ENCODE measurements at places on chromosomes 3 and 15.

GRCh38 chr15:69082554-69082953 lies 68.1 kb downstream of the NOX5 start:
- DNase-seq: no peak

DNA sequence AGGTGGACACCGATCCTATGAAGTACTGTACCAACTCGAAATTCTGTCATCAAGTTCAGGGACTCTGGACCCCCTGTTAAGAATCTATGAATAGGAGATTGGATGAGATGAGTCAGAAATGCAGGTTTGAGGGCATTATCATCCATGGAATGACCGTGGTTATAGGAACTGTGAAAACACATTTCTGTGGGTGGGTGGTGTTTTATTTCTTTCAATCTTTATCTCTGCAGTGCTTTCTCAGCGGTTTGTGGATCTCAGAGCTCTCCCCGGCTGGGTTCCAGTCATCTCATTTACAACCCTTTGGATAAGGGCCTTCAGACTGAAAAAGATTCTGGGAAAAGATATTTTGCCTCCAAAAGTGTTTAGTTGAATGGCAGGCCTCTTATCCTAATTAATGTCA lies 5.4 kb upstream of the ABHD17C start:
- no peak for DNase-seq

DNA sequence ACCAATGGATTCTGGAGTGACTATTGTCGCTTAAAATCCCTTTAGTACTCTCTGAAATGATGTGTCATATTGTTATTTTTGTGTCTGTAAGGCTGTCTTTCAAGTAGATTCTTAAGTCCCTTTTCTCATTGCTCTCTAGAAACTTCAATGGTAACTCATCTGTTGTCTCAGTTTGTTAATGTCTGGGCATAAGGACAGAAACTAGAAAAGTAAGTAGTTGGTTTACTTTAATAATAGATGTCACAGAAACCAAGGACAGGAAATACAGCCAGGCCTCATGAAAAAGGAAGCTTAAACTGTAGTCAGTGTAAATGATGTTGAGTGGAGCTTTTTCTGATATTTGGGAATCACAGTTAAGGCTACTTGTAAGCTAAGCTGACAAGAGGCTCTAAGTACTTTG lies 730.2 kb upstream of the DPPA4 start:
- no peak for DNase-seq

- DNase-seq: no peak
Observed at GRCh38 chr3:147544290-147544689, 135.1 kb downstream of the ZIC1 start.

- no peak for DNase-seq
Observed at GRCh38 chr15:56839099-56839498, 79.3 kb upstream of the TCF12 start.

GRCh38 chr3:113532698-113533533 lies 561 bp downstream of the SIDT1 start:
- no peak for DNase-seq

- DNase-seq: no peak
Observed at GRCh38 chr3:194439881-194440550, 41.0 kb upstream of the GP5 start.

DNA sequence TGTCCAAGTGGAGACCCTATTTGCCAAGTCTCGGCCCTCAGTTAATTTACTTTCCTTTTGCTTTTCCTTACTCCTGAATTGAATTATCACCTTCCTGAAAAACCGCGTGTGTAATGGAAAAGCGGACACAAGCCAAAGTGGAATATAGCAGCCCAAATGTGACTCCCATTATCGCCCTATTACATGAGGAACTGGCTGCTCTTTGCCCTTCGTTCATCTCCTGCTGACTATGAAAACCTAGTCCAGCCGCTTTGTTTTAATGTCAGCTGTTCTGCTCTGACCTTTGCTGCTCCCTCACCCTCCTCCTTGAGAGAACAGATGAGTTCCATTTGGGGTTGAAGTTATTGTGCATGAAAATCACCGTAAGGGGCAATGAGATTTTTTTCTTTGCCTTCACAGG lies 632.7 kb upstream of the SUCLG2 start:
- DNase-seq: no peak

DNA sequence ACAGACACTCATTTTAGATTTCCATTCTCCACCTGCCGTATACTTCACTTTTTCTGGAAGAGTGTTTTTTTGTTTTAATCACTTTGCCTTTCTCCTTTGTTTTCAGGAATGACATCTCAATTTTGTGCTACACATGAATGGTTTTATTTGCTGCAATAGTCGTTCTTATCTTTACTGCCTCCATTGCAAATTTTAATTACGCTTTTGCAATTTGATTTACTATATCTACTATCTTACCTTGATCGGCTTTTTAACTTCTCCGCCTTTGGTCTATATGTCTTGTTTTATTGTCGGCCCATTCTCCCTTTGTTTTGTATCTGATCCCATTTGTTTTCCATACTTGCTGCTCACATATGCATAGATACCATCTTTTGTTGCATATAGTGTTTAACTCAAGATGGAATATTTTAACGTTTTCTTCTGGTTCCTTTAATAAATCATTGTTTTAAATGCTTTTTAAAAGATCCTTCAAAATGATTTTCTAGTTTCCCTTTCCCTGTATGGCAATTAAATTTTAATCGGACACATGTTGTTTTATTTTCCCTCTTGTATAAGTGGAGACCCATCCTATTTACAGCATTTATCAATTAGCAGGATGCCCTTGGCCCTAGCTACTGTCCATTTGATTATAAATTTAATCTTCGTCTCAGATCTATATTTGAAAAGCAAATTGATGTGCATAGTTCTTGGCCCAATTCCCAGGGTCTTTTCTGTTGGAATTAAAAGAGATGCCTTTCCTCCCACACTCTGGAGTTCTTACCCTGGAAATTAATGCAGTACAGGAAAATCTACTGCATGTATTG lies 97.2 kb upstream of the CNTN4 start:
- no peak for DNase-seq

- no peak for DNase-seq
Observed at GRCh38 chr3:33202711-33203457, 15.7 kb downstream of the SUSD5 start.

GRCh38 chr15:68028137-68028887 lies 25.8 kb upstream of the PIAS1 start:
- DNase-seq: no peak

DNA sequence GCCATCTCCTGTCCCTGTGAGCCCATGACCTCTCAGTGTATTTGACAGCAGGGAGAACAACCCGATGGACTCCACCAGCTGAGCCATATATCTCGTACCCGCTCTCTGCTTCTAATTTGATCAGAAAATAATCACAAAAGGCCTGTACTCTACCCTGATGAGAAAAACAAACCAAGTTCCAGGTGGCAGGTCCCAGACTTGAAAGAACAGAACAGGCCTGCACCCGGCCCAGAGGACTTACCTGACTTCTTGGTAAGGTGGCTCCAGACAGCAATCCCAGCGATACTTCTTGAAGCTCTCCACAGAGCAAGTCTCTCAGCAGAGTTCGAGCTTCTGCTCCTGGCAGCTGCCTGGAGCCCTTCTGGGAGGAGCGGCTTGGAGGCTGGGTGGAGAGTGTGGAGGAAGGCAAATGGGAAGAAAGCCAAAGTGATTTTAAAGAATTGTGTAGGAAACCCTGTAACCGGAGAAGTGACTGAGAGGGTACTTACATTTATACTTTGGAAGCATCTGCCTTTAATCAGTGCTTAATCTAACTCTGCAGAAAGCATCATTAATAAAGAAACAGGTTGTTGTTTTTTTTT lies 91.6 kb downstream of the SCN11A start:
- no peak for DNase-seq

DNA sequence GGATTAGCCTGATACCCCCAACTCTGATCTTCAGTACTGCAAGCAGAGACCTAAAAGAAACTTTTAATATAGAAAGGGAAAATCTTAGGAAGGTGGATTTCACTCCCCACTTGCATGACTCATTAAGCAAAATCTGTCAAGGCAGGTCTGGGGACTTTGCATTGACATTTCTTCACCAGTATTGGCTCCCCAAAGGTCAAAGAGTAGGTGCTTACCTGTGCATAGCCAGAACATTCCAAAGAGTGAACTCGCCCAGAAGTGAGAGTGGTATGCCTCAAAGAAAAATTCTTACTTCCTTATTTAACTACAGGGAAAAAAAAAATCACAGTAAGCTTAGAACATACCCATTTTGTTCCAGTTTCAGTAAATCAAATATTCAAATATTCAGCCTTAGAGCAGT lies 140.9 kb upstream of the TP63 start:
- DNase-seq: no peak

DNA sequence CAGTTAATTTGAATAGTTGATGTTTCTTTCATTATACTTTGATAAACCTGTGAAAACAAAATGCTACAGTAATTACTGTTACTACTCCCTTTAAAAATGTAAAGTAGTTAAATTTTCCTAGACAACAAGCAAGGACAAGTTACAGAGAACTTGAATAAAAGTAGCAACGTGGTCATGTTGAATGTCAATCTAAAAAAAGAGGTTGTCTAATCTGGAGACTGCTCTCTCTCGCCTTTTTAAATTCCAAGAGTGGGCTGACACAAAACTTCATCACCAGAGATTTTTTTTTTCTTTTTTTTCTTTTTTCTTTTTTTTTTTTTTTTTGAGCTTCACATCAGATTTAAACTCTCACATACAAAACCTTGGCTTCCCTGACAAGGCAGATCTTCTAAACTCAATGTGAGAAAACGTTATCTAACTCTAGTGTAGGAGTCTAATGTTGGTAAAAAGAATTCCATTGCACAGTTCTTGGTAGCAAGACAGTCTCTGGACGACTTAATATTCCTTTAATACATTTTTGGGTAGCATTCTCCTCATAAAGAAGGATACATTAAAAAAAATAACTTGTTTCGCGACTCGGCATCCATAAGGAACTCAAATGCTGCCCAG lies 4.1 kb downstream of the FOXP1 start:
- no peak for DNase-seq

GRCh38 chr15:42214600-42214999 lies 6.5 kb upstream of the VPS39 start:
- no peak for DNase-seq

Data from stimulated activated CD4-positive, alpha-beta T cell treated with anti-CD3 and anti-CD28 coated beads, Interleukin-1b, Interleukin-23, amount 100 ng/mL, for 1 hour (primary cell).